NB4 (cell line): ENCODE measurements at places on chromosomes 1 and 21.

DNA sequence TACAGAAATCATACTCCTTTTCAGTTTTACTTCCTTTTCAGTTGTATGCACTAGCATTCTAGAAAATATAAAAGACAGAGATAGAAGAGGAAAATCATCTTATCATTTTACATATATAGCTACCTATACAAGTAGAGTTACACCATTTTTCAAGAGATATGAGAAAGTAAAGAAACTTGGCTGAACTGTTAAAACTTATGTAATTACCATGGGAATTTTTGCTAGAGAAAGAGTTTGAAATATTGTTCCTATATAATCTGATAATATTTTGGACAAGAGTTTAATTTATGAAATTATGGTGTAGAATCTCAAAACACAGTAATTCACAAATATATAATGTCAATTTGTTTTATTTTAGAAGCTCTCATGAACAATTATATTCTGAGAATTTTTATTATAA is 180.8 kb downstream of the PLPPR4 start:
- DNase-seq, result no peak

- DNase-seq, result peak; percentile 19
These were observed 2.5 kb downstream of the BACE2 start for GRCh38 chr21:41170442-41170841.

GRCh38 chr1:32431736-32432400 is 33.0 kb upstream of the ZBTB8B start:
- no peak for DNase-seq

DNA sequence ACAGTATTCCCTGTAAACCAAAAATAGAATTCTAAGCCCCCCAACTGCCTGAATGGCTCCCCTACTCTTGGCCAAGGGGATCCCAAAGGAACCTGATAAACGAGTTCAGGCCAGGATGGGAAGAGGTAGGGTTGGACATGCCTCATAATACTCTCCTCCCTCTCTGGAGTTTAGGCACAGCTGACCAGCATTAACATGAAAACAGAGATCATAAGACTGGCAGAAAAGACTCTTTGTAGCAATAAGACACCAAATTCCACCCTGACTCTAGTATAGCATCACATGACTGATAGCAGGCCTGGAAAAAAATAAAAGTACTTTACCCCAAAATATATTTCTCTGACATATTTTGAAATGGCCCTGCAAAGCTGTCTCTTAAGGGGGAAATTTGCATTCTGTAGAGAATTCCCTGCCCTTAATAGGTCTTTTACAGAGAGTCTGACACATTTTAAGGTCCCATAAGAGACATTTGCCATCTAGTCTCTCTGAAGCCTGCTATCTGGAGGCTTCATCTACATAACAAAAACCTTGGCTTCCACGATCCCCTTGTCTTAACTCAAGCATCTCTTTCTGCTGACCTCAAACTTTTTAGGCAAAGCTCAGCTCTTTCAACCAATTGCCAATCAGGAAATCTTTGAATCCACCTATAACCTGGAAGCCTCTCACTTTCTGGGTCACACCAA is 55.9 kb downstream of the SIK1 start:
- no peak for DNase-seq

DNA sequence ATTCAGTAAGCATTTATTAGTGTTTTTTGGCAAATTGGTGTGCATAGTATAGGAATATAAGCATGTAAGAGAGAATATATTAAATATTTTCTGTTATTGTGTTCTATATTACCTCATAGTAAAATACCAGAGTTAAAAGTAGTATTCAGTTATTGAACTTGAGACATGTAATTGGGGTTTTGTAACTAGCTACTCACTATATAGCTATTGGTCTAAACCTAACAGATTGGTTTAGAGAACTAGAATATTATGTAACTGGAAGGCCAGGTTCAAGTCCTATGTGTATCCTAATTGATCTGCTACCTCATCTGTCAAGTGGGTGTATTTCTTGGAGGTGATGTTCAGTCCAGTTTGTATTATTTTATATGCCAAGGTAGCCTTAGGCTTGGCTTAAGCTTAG is 26.3 kb downstream of the CLIC4 start:
- DNase-seq, result peak; percentile 24

DNA sequence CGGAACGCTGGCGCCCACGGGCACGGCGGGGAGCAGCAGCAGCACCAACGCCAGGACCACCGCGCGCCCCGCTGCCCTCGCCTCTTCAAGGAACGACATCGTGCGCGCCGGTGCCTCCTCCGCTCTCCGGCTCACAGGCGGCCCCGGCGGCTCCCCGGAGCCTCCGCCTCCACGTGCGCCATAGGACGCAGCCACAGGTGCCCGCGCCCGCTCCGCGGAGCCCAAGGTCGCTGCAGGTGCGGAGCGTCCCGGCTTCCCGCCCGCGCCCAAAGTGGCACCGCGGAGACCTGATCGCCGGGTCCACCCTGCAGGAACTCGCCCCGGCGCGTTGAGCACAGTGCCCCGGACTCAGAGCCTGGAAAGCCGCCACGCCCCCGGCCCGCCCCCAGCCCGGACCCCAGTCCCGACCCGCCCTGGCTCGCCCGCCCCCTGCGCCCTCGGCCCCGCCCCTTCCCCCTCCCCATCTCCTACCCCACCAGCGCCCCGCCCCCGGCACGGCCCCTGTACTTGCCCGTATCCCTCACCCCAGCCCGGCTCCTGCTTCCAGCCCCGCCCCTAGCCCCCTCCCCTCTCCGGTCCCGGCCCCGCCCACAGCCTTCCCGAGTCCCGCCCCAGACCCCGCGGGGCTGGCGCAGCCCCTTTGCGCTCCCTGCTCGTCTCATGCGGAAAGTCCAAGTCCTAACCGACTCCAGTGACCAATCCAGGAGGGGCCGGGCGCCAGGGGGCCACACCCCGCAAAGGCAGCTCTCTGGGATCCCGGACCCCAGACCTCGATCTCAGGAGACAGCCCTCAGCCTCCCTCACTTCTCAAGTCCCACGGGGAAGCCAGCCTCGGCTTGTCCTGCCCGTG is at the start of gene MEGF6:
Gene MEGF6, minus strand, starts transcription at position 339 of the 850 bp plus-strand sequence. Its CDS starts 240 bp downstream, at position 99.
- DNase-seq, result peak; percentile 71

DNA sequence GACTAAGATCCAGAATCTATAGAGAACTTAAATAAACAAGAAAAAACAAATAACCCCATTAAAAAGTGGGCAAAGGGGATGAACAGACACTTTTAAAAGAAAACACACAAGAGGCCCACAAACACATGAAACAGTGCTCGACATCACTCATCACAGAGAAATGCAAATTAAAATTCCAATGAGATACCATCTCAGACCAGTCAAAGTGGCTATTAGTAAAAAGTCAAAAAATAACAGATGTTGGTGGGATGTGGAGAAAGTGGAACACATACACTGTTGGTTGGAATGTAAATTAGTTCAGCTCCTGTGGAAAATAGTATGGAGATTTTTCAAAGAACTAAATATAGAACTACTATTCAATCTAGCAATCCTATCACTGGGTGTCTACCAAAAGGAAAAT is 143.1 kb downstream of the IFI44 start:
- DNase-seq, result no peak

DNA sequence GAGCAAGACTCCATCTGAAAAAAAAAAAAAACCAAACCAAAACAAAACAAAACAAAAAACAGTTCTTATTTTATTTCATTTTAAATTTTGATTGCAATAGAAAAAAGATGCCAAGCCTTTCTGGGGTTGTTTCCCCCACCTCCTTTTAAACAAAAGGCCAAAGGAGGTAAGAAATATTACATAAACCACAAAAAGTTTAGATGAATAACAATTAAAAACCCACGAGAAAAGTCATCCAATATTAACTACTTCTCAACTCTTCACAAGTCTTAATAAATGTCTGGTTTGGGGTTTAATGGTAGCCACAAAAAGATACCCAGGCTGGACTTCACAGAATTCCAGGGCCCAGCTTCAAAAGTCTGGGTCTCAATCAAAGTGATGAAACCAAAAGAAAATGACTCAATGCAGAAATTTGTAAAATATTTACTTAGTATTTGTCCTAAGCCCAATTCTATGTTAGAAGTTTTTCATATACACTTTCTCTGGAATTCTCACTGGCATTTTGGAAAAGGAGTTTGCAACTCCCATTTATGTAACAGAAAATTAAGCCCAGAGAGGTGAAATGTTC is 47.0 kb upstream of the SDC3 start:
- no peak for DNase-seq

DNA sequence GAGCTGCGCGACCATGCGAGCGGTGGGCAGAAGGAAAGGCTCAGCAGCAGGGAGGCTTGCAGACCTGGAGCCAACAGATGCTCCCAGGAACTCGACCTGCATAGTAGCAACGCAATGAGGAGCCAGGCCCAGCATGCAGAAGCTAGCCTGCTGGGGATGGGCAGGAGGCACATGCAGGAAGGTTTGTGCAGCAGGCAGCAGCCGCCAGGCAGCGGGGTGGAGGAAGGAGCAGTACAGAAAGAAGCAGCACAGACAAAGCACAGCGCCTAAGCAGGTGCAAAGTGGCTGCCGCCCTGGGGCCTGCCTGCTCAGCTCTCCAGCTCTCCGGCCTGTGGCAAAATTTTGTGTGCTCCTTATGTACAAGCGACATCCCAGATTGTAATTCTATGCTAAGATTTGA is 213.5 kb upstream of the MAP1LC3C start:
- DNase-seq, result no peak

DNA sequence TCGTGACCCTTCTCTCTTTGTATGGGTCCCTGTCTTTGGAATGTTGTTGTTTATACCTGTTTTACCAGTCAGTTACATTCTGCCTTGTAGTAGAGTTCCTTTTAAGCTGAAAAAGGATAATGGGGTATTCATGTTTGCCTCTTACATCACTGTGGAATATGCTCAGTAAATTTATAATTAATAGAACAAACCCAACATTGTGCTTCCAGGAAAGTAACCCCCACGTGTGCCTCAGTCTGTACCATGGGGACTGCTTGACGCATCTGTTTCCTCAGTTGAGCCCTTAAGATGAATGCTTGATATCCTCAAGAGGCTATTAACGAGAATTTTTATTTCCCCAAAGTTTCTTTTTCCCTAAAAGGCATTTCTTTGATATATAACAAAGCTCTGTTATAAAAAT is 73.4 kb downstream of the ST6GALNAC3 start:
- no peak for DNase-seq

DNA sequence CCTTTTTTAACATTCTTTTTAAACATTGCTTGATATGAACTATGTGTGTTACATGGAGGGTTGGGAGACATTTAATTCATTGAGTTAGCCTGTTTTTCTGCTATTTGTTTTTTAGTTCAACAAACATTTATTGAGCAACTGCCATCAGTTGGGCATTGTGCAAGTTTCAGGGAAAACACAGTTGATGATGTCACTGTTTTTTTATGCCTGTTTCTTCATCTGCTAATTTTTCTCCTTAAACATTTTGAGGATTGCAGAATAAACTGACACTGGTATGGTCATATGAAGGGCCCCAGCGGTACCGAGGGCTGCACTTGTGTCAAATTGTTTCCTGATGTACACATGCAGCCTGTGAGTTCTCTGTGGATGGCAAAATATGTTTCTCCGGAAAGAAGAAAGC is 253.0 kb downstream of the FGGY start:
- peak; percentile 85 for DNase-seq

- peak; percentile 38 for DNase-seq
These were observed 110.6 kb downstream of the AKT3 start for GRCh38 chr1:243739335-243740003.

- DNase-seq, result peak; percentile 99
These were observed 9.1 kb upstream of the RAB7B start for GRCh38 chr1:206012086-206012859.

GRCh38 chr1:237287876-237288521 is 246.0 kb downstream of the RYR2 start:
- DNase-seq, result no peak

- no peak for DNase-seq
These were observed 44.4 kb downstream of the RNF11 start for GRCh38 chr1:51280321-51280978.

- DNase-seq, result peak; percentile 29
These were observed 1.7 kb downstream of the DCAF8 start for GRCh38 chr1:160260406-160261382.

DNA sequence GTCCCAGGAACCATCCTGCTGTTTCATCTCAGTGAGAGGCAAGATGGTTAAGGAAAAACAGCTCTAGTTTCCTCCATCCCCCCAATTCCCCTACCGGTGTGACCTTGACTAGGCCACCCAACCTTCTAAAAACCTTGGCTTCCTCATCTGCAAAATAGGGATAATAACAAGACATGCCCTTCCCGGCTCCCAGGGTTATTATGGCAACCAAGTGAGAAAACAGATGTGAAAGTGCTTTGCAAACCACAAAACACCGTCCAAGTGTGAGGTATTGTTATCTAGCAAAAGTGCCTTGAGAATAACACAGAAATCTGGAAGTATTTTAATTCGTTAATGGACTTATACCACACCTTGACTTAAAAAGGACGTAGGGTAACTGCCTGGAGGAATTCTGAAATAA is 62.7 kb downstream of the ITPKB start:
- no peak for DNase-seq

- no peak for DNase-seq
These were observed 32.7 kb downstream of the LRRC52 start for GRCh38 chr1:165576536-165576935.
